SK-N-SH (cell line): ENCODE measurements at places on chromosomes 7 and 10.

- DNase-seq: no peak
These were observed 32.1 kb upstream of the SLC26A4 start for GRCh38 chr7:107628461-107629064.

GRCh38 chr7:112206991-112207592, 597 bp downstream of the ZNF277 start:
- peak; percentile 44 for DNase-seq

DNA sequence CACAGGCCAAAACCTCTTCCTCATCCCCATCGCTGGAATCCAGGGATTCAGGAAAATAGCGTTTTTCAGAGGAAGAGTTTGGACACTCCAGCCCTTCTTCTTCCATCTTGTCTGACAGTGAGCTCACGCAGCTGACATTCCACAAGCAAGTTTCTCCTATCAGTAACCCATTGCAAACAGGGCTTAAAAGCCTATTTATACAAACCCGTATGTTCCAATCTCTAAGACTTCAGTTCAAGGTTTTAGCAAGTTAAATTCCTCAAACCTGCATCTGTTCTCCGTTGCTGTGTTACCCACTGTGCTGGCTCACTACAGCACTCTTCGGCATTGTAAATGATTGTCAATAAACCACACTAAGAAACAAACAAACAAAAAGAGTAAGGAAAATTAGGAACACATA, 373 bp downstream of the DHX32 start:
- DNase-seq: no peak

GRCh38 chr10:1928606-1929005, 191.3 kb upstream of the ADARB2 start:
- no peak for DNase-seq

DNA sequence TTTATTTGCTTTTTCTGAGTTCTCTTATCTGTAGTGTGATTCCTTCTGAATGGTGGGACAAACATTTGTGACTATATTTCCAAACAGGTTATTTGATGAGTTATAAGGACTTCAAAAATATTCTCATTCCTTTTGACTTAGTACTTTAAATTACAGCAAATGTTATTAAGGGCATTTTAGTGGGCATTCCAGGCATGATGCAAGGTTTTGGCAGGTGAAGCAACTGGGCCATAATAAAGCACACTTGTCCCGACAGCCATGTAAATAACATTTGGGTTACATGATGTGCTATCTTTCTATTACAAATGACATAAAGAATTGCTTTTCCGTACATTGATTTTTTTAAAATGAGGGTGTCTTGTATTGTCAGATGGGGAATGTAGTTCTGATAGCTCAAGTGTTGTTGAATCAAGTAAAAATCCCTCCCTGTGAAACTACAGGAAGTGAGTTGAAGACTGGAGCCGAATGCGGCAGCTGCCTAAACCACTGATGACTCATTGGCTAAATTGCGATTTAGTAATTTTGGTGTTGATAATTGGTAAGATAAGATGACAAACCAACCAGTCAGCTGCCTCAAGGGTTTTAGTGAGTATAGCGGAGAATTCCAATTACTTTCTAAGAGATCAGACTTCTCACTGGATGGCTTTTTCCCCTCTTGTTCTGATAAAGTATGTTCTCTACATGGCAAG, 231.3 kb upstream of the NPY start:
- DNase-seq: no peak

DNA sequence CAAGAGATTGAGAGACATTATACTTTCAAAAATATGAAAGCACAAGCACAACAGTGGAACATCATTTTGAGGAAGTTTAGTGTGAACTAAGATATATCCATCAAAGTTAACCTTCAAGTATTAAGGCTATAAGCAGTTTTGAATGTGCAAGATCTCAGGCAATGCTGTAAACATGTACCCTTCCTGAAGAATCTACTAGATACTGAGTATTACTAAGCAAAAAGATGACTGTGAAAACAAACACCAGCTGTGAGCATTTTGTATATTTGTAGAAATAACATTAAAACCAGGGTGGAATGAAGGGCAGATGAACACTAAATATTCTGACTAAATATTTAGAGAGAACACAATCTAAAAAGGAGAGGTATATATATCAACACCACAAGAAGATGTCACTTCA, 41.3 kb upstream of the ADRA2A start:
- no peak for DNase-seq

DNA sequence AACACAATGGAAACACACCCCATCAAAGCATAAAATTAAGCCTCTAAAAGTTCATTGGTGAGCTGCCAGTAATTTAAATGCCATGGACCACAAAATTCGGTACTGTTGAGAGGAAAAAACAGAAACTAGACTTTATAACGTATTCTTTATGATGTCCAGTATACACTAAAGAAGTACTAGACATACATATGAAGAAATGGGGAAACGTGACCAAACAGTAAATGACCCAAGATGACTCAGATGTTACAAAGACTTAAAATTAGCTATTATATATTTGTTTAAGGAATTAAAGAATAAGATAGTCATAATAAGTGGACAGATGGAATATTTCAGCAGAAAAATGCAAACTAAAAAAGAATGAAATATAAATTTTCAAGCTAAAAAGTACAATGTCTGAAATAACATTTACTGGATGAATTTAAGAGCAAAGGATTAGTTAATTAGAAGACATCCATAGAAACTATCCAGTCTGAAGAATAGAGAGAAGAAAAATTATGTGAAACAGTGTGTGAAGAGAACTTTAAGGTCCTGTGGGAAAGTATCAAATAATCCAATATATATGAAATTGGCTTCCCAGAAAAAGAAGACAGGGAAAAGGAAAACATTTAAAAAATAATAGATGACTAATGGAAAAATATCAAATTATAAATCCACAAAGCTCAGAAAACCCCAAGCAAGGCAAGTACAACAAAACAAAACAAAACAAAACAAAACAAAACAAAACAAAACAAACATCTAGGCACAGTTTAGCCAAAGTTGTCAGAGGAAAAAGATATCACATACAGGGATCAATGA, 69.4 kb downstream of the SAMD9 start:
- DNase-seq: no peak
